Natural killer cell (primary cell): ENCODE measurements at places on chromosomes 6 and 20. TPM values are rescaled to one million over a fixed set of nuclear protein-coding genes. Genes with fewer than 3 reads are reported as not detected.

- peaks cover 6% of the 10 kb centered on the region for H3K4me1 ChIP-seq
- no peak overlapping the region for H3K27ac ChIP-seq
- H3K4me3 ChIP-seq, result no peak overlapping the region
- no peak for DNase-seq
- H3K27me3 ChIP-seq, result no peaks in the 10 kb centered on the region
- no peaks in the 10 kb centered on the region for H3K36me3 ChIP-seq
These were observed 270.6 kb downstream of the PRL start for GRCh38 chr6:22026164-22026678.

GRCh38 chr6:169931261-169931660 lies 179.8 kb downstream of the ERMARD start:
- H3K4me1 ChIP-seq, result no peaks in the 10 kb centered on the region
- no peak overlapping the region for H3K27ac ChIP-seq
- H3K36me3 ChIP-seq, result no peaks in the 10 kb centered on the region
- DNase-seq, result no peak

GRCh38 chr20:60071965-60072364 lies 113.7 kb downstream of the CDH26 start:
- no peak overlapping the region for H3K27ac ChIP-seq
- DNase-seq, result no peak
- H3K4me3 ChIP-seq, result no peak overlapping the region
- no peaks in the 10 kb centered on the region for H3K27me3 ChIP-seq

The DDO gene
- total RNA-seq, result 0.50 TPM

The RIPOR3 gene
- total RNA-seq, result 0.45 TPM

The UST gene
- 11.9 TPM for total RNA-seq

DNA sequence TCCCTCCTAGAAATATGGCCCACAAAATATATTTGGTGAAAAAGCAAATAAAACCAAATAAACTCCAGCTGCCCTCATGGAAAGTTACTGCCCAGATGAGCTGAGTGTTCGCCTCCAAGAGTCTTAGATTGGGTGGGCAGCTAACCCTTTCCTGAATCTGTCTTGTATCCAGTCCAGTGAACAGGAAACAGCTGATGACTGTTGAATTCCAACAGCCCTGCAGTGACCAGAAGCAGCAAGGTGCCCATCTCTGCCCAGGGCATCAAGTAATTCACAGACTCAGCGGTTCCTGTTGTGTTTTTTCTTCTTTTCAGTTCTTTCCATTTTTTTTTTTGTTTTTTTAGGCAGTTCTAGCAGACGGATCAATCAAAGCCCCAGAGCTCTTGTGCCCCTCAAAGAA lies 199.2 kb downstream of the UBE3D start:
- H3K27ac ChIP-seq, result no peak overlapping the region
- no peak overlapping the region for H3K4me3 ChIP-seq
- no peaks in the 10 kb centered on the region for H3K4me1 ChIP-seq
- DNase-seq, result no peak
- no peaks in the 10 kb centered on the region for H3K27me3 ChIP-seq

The FILIP1 gene
- not detected for total RNA-seq

GRCh38 chr6:147301070-147301469 lies 96.9 kb downstream of the STXBP5 start:
- no peak overlapping the region for H3K4me3 ChIP-seq
- no peaks in the 10 kb centered on the region for H3K27me3 ChIP-seq
- no peak overlapping the region for H3K27ac ChIP-seq
- no peaks in the 10 kb centered on the region for H3K4me1 ChIP-seq

The MYH7B gene
- 1.0 TPM for total RNA-seq

DNA sequence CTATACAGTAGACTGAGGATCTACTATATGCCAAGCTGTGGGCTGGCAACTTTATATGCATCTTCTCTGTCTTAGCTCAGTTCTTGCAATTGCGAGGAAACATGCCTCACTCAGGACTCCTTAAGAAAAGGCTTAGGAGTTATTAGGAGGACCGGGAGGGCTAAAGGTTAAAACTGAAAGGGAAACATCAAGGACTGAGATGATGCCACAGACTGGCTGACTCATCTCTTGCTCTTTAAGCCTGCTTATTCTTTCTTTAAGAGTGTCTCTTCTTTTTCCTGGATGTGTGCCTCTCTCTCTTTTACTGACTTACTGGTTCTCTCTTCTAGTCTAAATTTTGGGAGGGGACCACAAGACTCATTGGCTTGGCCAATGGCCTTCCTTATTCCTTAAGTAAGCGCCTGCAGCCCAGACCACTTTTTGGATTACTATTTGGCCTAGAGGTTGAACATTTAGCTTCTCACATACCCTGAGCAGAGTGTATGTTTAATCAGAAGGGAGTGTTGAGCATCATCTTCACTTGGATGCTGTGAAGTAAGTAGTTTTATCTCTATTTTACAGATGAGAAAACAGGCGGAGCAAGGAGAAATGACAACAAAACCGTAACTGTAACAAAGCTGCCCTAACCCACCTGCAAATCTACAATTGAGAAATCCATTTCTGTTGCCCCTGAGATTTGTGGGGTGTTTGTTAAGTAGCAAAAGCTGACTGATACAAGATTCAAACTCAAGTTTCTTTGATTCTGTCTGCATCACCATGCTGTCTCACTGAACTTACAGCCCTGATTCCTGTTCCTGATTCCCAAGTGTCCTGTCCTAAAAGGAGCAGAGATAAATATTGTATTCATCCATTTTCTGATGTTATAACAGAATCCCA lies 7.2 kb upstream of the SDC4 start:
- no peak overlapping the region for H3K4me3 ChIP-seq
- DNase-seq, result no peak
- H3K27me3 ChIP-seq, result no peaks in the 10 kb centered on the region
- no peaks in the 10 kb centered on the region for H3K36me3 ChIP-seq
- no peak overlapping the region for H3K27ac ChIP-seq

DNA sequence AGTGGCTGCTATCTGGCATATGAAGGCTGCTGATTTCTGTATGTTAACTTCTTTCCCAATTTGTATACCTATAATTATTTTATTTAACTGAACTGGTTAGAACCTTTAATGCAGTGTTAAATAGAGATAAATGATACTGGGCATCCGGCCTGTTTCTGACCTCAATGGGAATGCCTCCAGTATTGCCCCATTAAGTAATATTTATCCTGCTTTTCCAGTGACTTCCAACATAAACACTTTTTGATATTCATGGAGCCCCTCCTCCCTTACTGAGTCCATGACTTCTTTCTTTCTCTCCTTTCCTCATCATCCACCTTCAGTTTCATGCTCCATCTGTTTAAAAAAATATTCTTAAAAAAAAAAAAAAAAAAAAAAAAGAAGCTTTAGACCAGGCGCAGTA lies 8.8 kb downstream of the TRIM27 start:
- H3K4me3 ChIP-seq, result no peak overlapping the region
- no peak overlapping the region for H3K27ac ChIP-seq
- H3K4me1 ChIP-seq, result no peaks in the 10 kb centered on the region

The SYCP2L gene
- 0.82 TPM for total RNA-seq

- no peak for DNase-seq
- no peaks in the 10 kb centered on the region for H3K4me1 ChIP-seq
- no peaks in the 10 kb centered on the region for H3K27me3 ChIP-seq
- H3K36me3 ChIP-seq, result no peaks in the 10 kb centered on the region
- H3K27ac ChIP-seq, result no peak overlapping the region
These were observed 142.9 kb downstream of the TFAP2B start for GRCh38 chr6:50961611-50962010.

- H3K36me3 ChIP-seq, result no peaks in the 10 kb centered on the region
- no peaks in the 10 kb centered on the region for H3K4me1 ChIP-seq
- no peaks in the 10 kb centered on the region for H3K27me3 ChIP-seq
- no peak for DNase-seq
- no peak overlapping the region for H3K27ac ChIP-seq
These were observed 598.9 kb downstream of the RFPL4B start for GRCh38 chr6:112946051-112946450.

The KHDC3L gene
- total RNA-seq, result not detected

- no peaks in the 10 kb centered on the region for H3K27me3 ChIP-seq
- peak; percentile 64 for DNase-seq
- H3K4me3 ChIP-seq, result peak within 1 kb of the TSS; percentile 14
- H3K4me1 ChIP-seq, result peaks cover 28% of the 10 kb centered on the region
- H3K36me3 ChIP-seq, result no peaks in the 10 kb centered on the region
- peak within 1 kb of the TSS; percentile 97 for H3K27ac ChIP-seq
These were observed at the start of gene TXLNB for GRCh38 chr6:139291813-139292619. Gene TXLNB (minus strand): TSS chr6:139291998. CDS start chr6:139288899, 3,099 bp downstream.
